ENCODE measurements at places on chromosomes 4 and X.

DNA sequence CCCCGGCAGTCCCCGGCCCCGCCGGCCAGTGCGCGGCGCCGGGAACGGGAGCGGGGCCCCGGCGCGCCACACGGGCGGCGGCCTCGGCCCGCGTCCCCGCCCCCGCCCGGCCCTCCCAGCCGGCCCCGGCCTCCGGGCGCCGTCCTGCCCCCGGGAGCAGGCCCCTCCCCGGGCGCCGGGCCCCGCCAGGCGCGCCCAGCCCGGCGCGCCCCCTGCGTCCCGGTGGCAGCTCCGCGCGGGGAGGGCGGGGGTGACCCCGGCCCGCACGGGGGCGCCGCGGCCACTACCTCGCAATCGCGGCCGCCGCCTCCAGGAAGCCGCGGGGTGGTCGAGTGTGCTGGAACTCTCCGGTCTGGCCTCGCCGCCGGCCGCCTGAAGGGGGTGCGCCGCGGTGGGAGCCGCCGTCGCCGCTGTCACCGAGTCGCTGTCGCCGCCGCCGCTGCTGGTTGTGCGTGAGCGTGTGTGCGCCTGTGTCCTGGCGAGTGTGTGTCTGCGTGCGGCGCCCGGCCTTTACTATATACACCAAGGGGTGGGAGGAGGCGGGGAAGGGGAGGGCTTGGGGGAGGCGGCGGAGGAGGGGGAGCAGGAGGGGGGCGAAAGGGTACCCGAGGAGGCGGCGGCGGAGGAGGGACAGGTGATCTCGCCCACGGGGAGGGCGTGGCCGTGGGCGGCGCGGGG is at the start of gene RAI2:
Gene RAI2 (minus strand): TSS at position 488 of the 678 bp plus-strand sequence. CDS start 59,288 bp downstream, outside the sequence.
- DNase-seq: peak; percentile 15

GRCh38 chr4:89438102-89438831 is 130.7 kb upstream of the GPRIN3 start:
- peak; percentile 55 for DNase-seq

DNA sequence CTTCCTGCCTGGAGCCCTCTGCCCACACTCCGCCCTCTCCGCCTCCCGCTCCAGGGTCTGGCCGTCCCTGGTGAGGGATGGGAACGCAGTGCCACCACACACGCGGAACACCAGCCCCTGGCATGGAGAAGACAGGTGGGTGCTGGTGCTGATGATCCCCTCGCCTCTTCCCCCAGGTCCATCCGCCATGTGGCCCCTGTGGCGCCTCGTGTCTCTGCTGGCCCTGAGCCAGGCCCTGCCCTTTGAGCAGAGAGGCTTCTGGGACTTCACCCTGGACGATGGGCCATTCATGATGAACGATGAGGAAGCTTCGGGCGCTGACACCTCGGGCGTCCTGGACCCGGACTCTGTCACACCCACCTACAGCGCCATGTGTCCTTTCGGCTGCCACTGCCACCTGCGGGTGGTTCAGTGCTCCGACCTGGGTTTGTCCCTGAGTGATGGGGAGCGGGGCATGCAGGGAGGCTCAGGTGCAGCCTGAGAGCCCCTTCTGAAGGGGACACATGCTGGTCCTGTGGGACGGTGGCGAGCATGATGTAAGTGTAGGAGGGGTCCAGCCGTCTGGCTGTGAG is 9.8 kb downstream of the BGN start:
- DNase-seq: no peak

DNA sequence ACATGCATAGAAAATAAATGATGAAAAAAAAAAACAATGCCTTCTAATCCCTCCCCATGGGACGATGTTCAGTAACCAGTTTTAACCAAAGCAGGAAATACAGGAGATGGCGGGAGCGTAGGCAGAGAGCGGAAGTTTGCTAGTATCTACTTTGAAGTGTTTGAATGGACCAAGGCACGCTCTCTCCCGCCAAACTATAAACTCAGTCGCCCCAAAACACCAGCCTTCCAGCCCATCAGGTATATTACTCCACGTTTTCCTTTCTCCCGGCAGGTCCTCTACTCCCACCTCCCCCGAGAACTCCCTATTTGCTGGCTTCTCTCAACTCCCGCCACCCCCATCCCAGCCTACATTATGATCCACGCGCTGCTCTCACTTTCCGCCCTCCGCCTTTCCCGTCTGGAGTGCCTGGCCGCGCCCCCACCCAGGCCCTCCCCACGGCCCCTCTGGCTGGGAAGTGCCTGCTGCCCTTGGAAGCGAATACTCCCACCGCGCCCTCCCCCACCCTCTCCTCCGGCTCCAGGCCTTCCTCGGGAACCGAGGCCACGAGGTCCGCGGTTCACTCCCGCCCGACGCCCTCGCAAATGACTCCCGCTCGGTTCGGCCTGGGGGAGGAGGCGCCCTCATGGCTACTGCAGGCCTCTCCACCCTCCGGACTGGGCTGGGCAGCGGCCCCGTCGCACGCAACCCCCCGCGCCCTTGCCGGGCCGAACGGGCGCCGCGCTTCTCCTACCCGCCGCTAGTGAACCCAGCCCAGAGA is 723 bp downstream of the DHX15 start:
- DNase-seq: peak; percentile 57

- DNase-seq: no peak
These were observed 82.5 kb downstream of the PPEF1 start for GRCh38 chrX:18789916-18790315.

DNA sequence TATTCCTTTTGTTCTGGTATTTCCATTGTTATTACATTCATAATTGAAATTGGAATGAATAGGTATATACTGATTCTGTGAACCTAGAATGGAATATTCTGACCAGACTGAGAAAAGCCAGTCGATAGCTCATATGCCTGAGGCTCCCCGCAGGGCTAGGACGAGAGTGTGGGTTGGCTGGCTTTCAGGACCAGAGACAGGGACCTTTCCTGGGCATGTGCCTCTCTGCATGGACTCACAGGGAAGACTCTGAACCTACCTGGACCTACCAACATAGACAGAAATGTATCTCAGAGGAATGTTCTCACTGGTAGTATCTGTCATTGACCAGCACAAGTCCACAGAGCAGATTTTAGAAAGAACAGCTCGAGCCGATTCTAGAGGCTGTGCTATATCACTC is 214.6 kb downstream of the FRMPD4 start:
- no peak for DNase-seq

- DNase-seq: peak; percentile 70
These were observed 71.8 kb downstream of the NBDY start for GRCh38 chrX:56800801-56801200.

DNA sequence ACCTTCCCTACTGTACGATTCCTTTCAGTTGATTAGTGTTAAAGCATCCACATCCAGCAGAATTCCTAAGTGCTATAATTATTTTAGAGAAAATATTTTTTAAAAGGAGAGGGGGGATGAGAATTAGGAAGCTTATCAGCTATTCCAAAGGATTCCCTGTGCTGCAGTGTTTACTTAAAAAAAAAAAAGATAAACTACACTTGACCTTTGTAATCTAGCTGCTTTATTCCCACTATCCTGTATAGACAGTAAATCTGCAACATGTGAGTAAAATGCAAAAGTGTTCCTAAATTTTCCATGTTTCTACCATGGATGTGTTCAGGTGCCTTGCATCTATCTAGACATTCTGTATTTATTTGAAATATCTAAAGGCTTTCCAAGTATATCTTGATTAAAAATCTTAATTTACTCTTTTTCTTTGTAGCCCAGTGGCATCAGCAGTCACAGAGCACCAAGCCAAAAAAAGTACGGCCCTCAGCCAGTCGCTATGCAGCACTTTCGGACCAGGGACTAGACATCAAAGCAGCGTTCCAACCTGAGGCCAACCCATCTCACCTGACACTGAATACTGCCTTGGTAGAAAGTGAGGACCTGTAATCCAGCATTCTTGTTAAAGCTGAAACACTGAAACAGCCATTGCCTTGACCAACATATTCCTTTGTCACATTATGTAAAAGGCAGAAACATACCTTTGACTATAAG is 84.1 kb downstream of the CBR4 start:
- DNase-seq: no peak

DNA sequence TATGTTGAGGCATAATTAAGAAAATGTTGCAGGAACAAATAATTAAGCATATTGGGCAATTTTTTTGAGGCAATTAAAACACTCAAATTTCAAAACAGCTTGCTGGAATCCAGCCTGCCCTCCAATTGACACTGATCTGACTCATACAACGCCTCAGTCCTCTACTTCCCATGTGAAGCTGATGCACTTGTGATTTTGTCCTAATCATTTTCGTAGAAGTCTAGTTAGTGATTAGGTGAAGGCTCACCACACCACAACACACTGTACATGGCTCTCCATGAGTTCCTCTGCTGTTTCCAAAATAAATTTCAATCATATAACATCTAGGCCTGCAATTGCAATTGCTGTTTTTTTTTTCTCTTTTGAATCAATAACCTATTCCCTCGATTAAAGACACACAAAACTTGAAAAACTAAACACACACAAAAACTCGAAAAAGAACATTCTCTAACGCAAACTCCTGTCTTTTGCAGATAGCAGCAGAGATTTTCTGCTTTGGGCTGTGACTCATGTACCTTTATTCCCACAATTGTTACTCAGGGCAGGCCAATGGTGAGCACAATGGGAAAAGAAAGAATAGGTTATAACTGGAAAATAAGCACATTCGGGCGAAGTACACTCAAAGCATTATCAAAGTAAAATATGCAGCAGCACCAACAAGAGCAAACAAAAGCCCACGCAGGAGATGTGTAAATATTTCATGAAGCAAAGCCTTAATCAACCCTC is 1.7 kb downstream of the GPRIN3 start:
- DNase-seq: no peak

DNA sequence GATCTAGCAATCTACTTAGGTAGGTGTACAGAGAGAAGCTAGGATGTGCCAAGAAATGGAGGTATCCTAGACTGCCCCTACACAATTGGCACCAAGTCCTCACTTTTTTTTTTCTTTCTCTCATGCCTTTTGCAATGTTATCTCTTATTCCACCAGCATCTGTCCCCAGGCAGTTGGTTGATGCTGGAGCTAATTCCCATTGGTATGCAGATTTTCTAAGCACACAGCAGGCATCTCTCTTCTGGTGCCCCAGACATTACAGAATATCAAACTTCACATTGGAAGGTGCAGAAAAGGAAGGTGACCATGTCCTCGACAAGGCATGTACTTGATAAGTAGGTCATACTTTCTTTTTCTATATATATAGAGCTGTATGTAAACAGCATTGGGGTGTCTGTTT is 21.6 kb downstream of the LUZP4 start:
- DNase-seq: no peak

- DNase-seq: no peak
These were observed 131.6 kb upstream of the MED14 start for GRCh38 chrX:40866893-40867292.

- DNase-seq: no peak
These were observed 4.3 kb downstream of the WDR44 start for GRCh38 chrX:118350221-118350620.

GRCh38 chrX:22758807-22759481 is 240.8 kb upstream of the DDX53 start:
- DNase-seq: no peak

- no peak for DNase-seq
These were observed 164.7 kb downstream of the PCDH18 start for GRCh38 chr4:137367620-137368019.

DNA sequence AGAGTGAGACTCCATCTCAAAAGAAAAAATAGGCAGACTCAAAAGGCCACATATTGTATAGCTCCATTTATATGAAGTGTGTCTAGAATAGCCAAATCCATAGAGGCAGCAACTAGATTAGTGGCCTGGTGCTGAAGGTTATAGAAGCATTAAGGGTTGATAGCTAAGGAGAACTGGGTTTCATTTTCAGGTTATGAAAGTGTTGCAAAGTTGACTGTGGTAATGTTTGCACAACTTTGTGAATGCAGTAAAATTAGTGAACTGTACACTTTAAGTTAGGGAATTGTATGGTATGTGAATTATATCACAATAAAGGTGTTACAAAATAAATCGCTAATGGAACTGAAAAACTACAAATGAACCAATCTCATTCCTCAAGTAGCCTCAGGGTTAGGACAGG is 28.3 kb downstream of the TXLNG start:
- DNase-seq: no peak

- peak; percentile 34 for DNase-seq
These were observed 9.1 kb downstream of the LAMTOR3 start for GRCh38 chr4:99885063-99885664.

GRCh38 chrX:48695534-48695896 is 1.0 kb upstream of the SUV39H1 start:
- DNase-seq: peak; percentile 15

DNA sequence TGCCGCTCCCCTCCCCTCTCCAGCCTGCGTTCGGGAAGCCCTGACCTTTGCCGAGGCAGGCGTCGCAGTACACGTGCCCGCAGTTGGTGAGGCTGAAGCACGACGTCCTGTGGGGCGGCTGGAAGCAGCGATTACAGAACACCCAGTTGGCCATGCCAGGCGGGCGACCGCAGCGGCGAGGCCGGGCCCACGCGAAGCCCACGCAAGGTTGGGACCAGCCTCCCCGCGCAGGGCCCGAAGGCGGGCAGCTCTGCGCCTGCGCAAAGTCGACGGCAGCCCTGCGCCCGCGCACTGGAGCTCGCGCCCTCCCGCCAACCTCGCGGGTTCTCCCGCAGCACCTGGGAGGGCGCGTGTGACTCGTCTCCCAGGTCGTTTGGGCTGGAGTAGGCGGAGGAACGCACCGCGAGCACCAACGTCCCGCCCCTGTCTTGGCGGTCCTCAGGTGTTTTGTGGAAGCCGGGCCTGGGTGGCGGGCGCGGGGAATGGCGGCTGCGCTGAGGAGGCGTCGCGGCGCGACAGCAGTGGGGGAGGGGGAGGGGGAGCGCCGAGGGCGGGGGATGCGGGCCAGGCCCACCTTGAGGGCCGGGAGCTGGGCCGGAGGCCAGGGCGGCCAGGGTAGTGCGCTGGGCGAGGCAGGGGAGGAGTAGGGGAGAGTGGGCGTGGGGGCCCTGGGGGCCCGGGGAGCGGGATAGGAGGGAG is at the start of gene RNF212:
Gene RNF212 (minus strand): TSS at position 254 of the 699 bp plus-strand sequence. CDS start 100 bp downstream, at position 154.
- DNase-seq: peak; percentile 49

GRCh38 chr4:1192493-1193205 is 20.3 kb upstream of the SPON2 start:
- no peak for DNase-seq

DNA sequence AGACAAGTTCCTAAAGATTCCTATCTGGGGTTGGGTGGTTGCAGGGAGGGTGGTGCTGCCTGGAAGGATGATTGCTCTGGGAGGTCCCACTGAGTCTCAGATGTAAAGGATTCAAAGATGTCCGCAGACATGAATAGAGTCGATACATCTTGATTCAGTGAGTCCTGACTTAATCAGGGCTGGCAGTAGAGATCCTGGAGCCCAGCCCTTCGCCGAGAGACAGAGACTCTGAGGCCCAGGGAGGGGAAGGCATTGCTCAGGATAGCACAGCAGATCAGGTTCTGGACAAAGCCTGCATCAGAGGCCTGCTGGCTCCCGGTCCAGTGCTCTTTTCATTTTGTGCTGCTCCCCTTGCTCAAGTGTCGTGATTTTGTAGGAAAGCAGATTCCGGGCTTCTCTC is 21.7 kb downstream of the PJA1 start:
- DNase-seq: no peak

- DNase-seq: no peak
These were observed 459.7 kb upstream of the FAT1 start for GRCh38 chr4:187183346-187183745.

Measured in activated T-cell treated with anti-CD3 and anti-CD28 coated beads, Interleukin-2, amount 50 U/mL, for 72 hours (primary cell).